Activated CD4-positive, alpha-beta T cell treated with anti-CD3 and anti-CD28 coated beads, Interleukin-2, amount 50 U/mL, for 24 hours (primary cell): ENCODE measurements at places on chromosomes 4 and X.

GRCh38 chrX:36528661-36529060, 479.5 kb upstream of the FAM47C start:
- DNase-seq = no peak

DNA sequence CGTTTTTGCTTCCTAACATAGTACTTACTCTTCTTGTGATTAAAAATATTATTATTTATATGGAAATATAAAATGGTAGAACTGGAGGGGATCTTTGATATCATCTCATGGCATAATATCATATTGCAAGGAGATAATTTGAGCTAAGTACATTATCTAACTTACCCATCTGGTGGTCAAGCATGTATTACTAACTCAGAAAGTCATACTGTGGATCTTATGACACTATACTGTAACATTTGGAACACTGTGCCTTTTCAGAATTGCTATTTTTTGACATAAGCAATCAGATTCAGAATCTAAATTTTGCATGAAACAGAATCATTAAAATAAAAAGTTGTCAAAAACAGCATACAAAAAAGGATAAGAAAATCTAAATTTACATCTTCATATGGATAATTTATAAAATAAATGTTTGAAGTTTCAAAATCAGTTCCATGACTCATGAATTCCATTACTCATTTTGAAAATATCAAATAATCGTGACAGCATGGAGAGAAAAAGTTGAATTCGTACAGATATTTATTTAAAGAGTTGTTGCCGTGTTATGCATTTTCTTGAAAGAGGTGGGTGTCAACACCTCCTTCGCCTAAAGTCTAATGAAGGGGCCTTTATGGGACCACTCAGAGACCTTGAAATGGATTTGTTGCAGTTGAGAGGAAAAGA, 928.1 kb downstream of the PDHA2 start:
- DNase-seq = no peak

DNA sequence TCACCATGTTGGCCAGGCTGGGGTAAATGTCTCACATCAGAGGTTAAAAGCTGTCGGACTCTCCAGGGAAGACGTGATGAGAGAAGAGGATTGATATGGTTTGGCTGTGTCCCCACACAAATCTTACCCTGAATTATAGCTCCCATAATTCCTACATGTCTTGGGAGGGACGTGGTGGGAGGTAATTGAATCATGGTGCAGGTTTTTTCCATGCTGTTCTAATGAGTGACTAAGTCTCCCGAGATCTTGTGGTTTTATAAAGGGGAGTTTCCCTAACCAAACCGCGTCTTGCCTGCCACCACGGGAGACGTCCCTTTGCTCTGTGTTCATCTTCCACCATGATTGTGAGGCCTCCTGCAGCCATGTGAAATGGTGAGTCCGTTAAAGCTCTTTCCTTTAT, 64.4 kb downstream of the ASMT start:
- no peak for DNase-seq

- DNase-seq = no peak
These were observed 534.8 kb upstream of the HTR2C start for GRCh38 chrX:114049063-114049462.

GRCh38 chrX:53678667-53679066, 7.9 kb downstream of the HUWE1 start:
- no peak for DNase-seq

DNA sequence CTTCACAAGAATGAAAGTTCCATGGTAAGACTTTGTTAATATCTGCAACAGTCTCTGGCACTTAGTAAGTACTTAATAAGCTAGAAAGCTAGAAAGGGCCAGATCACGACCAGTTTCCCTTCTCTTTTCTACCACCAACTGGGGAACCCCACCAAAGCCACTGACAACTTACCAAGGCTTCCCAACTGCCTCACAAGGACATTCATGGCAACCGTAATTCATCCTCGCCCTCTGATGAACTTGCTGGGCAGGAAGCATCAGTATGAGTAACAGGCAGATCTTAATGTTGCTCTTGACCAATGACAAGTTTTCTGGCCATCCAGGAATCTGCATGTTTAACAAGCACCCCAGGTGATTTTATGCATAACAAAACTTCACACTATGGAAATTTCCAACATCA, 23.2 kb upstream of the ZCCHC13 start:
- no peak for DNase-seq
